ENCODE measurements at places on chromosomes 11 and 22.

DNA sequence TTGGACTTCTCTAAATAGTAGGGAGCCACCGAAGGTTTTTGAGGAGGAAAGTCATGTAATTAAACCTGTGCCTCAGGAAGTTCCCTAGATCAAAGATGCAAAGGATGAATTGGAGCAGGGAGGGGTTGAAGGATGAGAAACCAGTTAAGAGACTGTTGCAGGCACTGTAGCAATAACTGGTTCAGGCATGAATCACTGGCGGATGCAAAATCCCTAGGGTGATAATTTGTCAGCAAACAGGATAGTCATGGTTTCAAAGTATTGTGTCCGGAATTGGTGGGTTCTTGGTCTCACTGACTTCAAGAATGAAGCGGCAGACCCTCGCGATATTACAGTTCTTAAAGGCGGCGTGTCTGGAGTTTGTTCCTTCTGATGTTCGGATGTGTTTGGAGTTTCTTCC, 19.9 kb downstream of the TRIOBP start:
- DNase-seq, result no peak

DNA sequence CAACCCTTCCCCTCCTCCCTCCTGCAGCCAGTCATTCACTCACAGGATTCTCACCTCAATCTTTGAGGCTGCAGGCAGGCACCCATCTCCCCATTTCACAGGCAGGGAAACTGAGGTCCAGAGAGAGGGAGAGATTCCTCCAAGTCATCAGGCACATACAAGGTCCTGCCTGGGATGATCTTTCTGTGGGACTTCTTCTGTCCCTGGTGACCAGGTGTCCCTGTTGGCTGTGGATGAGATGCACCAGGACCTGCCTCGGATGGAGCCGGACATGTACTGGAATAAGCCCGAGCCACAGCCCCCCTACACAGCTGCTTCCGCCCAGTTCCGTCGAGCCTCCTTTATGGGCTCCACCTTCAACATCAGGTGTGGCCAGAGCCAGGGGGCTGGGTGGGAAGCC, 7.8 kb downstream of the FTH1 start:
- DNase-seq, result no peak

DNA sequence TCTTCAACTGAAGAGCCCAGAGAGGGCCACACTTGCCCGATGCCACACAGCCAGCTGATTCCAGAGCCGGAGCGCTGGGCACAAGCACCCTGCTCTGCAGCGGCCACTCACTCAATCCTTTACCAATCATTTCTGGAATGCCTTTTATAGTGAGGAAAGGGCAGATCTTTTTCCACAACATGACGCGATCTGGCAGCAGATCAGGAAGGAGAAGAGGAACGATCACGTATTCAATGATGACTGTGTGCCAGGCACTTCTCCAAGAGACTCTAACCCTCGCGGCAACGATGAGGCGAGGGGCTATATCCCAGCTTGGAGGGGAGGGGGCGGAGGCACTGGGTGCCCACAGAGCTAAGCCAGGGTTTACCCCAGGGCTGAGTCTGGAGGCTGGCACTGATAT, 56.3 kb upstream of the TCF20 start:
- no peak for DNase-seq

GRCh38 chr11:128549256-128549944, 38.0 kb downstream of the ETS1 start:
- DNase-seq, result no peak

DNA sequence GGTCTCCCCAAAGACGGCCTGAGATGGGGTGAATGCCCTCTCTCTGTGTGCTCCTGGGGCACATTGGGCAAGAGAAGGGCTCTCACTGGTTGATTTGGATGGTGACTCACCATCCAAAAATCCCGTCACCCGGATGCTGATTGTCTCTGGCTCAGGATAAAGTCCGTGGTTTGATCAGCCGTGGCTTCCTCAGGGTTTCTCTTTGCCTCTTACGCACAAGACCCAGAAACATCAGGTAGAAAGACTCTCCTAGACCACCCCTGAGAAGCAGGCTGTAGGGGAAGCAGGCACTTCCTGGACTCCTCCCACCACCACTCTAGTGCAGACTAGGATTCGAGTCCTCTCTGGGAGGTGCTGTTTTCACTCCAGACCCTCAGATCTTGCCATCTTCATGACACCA, 176.1 kb upstream of the NCAM1 start:
- no peak for DNase-seq

- no peak for DNase-seq
Observed at GRCh38 chr11:42555190-42555589, 756.6 kb upstream of the API5 start.

GRCh38 chr11:123103326-123103980, 41.5 kb upstream of the HSPA8 start:
- no peak for DNase-seq

DNA sequence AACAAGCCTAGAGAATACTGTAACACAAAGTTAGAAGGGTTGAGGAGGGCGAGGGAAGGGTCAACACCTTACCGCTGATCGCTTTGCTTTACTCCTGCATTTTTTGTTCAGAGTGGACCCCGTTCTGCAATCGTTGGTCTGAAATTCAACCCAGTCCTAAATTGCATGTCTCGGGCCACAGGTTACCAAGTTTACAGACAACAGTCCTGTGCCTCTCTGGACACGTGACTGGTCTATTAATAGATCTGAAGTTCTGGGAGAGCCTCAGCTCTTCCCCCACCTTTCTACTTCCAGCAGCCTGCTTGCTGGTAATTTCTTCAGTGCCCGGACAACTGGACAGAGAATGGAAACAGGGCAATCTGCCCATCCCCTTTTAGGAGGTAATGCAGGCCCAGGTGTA, 74.2 kb downstream of the STIM1 start:
- DNase-seq, result no peak

DNA sequence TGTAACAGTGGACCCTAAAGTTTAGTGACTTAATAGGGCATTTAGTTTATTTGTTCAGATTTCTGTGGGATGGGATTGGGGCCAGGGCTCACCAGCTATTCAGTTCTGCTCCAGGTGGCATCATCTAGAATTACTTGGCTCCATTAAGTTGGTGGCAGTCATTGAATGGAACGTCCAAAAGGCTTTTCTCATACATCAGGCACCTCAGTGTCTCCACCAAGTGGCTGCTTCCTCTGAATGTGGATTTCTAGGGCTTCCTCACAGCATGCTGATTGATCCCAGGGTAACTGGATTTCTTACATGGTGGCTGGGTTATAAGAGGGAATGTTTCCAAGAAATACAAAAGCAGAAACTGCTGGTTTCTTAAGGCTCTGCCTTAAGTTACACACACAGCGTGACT, 34.7 kb downstream of the USP47 start:
- DNase-seq, result no peak

GRCh38 chr22:23970201-23970641, 3.5 kb downstream of the DDTL start:
- DNase-seq, result no peak
